ENCODE measurements at places on chromosomes 13 and 19.

DNA sequence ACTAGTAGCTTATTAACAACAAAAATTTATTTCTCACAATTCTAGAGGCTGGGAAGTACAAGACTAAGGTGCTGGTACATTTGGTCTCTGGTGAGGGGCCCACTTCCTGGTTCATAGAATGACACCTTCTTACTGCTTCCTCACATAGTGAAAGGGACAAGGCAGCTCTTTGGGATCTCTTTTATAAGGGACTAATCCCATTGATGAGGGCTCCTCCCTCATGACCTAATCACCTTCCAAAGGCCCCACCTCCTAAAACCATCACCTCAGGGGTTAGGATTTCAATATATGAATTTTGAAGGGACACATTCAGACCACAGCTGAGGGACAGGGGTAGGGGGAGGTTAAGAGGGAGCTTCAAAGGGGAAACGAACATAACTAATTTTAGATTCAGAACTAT lies 20.3 kb downstream of the SPART start:
- no peak for DNase-seq

DNA sequence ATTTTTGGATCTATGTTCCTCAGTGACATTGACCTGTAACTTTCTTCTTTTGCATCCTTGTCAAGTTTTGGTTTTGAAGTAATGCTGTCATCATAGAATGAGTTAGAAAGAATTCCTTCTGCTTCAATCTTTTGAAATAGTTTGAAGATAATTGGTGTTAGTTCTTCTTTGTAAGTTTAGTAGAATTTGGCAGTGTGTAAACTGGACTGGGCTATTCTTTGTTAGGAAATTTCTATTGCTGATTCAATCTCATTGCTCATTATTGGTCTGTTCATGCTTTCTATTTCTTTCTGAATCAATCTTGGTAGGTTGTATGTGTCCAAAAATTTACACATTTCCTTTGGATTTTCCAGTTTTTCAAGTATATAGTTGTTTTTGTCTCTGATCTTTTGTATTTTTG lies 101.7 kb upstream of the SPRY2 start:
- no peak for DNase-seq

- no peak for DNase-seq
These were observed 59.5 kb downstream of the TNFSF11 start for GRCh38 chr13:42633495-42633894.

DNA sequence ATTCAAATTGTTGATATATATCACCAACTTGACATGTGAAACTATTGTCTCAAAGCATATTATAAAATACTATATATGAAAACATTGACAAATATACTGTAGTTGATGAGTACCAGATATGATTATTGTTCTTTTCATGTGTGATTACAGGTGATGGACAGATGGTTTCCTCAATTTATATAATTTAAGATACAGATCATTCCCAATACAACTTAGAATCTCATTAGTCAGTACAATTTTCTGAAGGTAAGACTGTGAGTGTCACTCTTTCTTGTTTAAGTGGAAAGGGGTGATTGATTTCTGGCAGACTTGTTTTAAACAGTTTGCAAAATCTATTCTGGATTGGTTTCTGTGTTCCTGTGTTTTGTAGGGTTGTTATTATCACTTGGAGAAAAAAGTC lies 498.8 kb downstream of the IRS2 start:
- DNase-seq, result no peak
